Ascending aorta (tissue), 2 donors: ENCODE measurements at places on chromosomes 6 and 20. TPM values are rescaled to one million over a fixed set of nuclear protein-coding genes. Genes with fewer than 3 reads are reported as not detected.
A peak's percentile ranks its signal among the peaks of the same experiment; 100 is the strongest.

DNA sequence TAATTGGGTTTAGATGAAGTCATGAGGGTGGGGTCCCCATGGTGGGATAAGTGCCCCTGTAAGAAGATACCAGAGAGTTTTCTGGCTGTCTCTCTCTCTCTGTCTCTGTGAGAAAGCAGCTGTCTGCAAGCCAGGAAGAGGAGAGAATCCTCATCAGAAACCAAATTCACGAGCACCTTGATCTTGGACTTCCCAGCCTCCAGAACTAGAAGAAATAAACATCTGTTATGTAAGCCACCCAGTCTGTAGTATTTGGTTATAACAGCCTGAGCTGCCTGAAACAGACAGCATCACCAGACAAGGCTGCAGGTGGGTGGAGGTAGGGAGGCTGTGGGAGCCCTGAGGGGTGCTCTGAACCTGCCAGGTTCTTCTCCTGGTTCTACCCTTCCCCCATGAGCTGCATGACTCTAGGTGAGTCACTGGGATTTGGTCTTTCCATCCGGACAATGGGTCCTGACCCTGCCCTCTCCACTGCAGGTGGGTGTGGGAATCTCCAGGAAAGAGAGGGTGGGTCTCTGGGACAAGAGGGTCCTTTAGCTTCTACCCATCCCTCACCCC lies 34.3 kb upstream of the VEGFA start:
- H3K27ac ChIP-seq: no peak overlapping the region
- H3K4me3 ChIP-seq: no peak overlapping the region
- H3K27me3 ChIP-seq: no peaks in the 10 kb centered on the region
- peak; percentile 33 for DNase-seq
- H3K4me1 ChIP-seq: no peaks in the 10 kb centered on the region
- no peaks in the 10 kb centered on the region for H3K36me3 ChIP-seq

Gene MUC21
- total RNA-seq: not detected

DNA sequence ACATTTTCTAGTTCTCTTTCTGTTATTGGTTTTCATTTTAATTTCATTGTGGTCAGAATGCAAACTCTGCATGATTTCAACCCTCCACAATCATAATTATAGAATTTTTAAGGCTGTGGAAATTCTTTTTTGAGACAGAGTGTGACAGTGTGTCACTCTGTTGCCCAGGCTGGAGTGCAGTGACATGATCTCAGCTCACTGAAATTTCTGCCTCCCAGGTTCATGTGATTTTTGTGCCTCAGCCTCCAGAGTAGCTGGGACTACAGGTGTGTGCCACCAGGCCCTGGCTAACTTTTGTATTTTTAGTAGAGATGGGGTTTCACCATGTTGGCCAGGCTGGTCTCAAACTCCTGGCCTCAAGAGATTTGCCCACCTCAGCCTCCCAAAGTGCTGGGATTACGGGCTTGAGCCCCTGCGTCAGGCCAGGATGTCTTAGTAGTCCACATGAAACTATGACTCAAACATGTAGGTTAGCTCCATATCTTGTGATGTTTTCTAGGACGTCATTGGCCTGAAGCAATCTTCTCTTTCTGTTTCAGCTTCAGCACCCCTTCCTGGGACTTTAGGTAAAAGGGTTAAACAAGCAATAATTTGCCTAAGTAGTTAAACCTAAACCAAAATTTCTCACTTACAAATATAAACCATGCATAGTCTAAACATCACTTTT lies 47.4 kb upstream of the SAMD3 start:
- H3K36me3 ChIP-seq: no peaks in the 10 kb centered on the region
- no peak overlapping the region for H3K4me3 ChIP-seq

DNA sequence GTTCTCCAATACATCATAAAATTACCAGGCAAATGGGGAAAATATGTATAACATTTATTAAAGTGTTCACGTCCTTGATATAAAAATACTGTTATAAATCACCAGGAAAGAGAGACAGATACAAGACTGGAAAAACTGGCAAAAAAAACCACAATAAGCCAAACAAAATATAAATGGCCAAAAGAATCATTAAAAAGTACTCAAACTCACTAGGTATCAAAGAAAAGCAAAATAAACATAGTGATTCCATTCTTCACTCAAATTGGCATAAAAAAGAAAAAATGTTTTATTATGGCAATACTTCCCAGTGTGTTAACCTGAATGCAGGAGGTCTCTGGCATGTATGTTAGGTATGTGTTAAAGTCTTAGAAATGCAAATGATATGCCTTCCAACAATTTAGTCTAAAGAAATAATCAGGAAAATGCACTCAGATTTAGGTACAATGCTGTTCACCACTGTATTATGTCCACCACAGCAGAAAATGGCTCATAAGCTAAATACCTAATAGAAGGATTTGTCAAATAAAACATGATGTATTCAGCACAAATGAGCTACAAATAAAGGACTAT lies 21.4 kb downstream of the SLC23A2 start:
- H3K27ac ChIP-seq: no peak overlapping the region
- H3K36me3 ChIP-seq: no peaks in the 10 kb centered on the region
- H3K4me1 ChIP-seq: peaks cover 11% of the 10 kb centered on the region
- H3K4me3 ChIP-seq: no peak overlapping the region
